ENCODE measurements at places on chromosomes 13 and 19.

DNA sequence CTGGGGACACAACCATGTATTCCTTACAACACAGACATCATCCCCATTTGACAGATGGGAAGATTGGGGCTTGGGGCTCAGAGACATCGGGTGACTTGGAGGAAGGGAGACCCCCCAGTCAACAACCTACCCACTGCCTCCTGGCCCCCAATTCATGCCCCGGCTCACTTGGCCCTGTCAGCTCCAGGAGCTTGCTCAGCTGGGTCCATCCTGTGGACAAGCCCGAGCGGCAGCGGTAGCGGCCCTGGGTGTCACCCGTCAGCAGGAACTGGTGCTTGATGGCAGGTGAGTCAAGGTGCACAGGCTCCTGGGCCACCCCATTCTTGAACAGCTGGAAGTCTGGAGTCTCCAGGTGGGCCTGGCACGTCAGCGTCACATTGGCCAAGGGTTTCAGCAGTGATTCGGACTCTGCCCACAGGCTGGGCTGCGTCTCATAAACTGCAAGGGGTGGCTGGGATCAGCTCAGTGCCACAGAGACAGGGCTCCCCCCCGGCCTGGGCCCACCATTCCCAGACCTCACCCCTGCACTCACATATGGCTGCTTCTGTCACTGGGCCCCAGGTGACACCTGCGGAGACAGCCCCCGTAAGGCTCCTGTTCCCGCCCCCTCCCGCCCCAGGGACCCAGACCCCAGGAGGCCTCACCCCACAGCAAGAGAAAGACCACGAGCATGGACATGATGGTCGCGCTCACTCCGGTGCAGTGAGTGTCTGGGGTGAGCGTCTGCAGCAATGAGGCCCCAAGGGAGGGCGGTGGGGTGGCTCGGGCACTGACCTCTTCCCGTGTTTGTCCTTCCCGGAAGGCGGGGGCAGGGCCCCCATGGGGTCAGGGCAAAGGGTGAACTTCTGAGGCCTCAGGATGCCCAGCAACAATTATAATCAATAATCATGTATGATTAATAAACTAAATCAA is at the start of gene A1BG:
Gene A1BG, minus strand, starts transcription at position 733 of the 912 bp plus-strand sequence. Its CDS starts 55 bp downstream, at position 678.
- H3K27ac ChIP-seq = no peak within 1 kb of the TSS
- H3K27me3 ChIP-seq = peaks cover 9% of the 10 kb centered on the region
- H3K36me3 ChIP-seq = peaks cover 11% of the 10 kb centered on the region

GRCh38 chr13:112062072-112062567 is 4.8 kb upstream of the SOX1 start:
- peaks cover 79% of the 10 kb centered on the region for H3K27me3 ChIP-seq
- H3K36me3 ChIP-seq = no peaks in the 10 kb centered on the region
- H3K4me1 ChIP-seq = no peaks in the 10 kb centered on the region
- H3K27ac ChIP-seq = no peak overlapping the region
- H3K4me3 ChIP-seq = no peak overlapping the region

DNA sequence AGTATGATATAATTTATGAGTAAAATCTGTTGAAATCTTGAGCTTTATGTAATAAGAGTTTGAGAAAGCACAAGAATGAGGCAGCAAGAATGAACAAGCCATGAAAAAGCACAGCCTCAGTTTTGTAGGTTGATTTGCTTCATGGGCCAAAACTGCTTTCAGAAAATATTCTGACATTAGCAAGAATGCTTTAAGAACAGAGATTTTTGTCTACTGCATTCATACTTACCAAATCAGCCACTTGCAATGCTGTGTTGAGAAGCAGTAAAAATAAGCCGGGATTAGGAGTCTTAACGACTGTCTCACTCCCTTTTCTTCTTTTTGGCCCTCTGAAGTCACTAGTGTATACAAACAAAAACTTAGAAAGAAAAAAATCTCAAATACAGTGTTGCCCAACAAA is 114.5 kb downstream of the POSTN start:
- no peaks in the 10 kb centered on the region for H3K36me3 ChIP-seq
- H3K4me3 ChIP-seq = no peak overlapping the region
- no peaks in the 10 kb centered on the region for H3K27me3 ChIP-seq
- no peak overlapping the region for H3K27ac ChIP-seq

GRCh38 chr19:18593367-18594095 is 4.9 kb downstream of the REX1BD start:
- DNase-seq = no peak
- no peaks in the 10 kb centered on the region for H3K27me3 ChIP-seq
- no peak overlapping the region for H3K4me3 ChIP-seq

DNA sequence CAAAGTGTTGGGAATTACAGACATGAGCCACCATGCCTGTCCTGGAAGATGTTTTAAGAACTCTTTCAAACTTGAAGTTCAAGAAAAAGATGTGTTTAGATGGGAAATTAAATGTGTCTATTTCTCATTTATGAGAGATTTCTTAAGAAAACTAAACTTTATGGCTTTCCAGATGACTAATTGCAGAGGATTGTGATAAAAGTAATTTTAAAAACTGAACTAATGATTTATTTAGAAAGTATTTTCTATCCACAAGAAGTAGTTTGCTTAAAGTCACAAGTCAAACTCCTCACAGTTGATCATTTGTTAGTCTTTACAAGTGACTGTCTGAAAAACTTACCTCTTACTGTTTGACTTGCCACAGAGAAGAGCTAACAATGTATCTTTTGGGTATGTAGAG is 89.6 kb upstream of the SPRY2 start:
- no peaks in the 10 kb centered on the region for H3K27me3 ChIP-seq
- no peak overlapping the region for H3K4me3 ChIP-seq
- no peaks in the 10 kb centered on the region for H3K4me1 ChIP-seq
- no peak for DNase-seq
- no peaks in the 10 kb centered on the region for H3K36me3 ChIP-seq

DNA sequence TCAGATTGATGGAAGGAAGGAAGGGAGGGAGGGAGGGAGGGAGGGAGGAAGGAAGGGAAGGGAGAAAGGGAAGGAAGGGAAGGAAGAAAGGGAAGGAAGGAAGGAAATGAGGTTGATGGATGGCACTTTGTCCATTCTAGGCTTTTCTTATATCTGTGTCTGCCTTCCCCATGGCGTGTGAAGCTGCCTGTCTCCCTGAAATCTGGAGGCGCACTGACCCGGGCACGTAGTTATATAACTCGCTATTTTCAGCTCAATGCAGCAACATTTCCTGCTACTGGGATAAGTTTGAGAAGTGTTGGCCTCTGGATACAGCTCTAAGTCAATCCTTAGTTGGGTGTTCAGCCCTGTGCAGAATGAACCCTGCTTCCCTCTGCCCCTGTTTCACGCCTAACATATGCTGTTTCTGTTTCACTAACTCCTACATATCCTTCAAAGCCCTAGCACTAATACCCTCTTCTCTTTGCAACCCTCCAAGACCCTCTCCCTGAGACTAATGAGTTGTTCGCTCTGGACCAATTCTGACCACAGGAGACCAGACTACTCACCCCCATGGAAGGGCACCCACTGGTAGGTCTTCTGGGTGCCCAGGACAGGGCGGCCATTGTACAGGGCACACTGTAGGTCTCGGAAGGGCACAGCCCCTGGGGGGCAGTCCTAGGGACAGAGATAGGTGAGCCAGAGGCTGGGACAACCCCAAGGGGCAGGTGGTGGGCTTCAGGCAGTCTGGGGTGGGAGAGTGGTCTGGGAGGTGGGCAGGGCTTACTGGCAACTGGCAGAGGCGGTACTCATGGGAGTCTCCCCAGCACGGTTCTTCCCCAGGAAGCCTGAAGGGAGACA is 3.0 kb downstream of the ADAMTSL5 start:
- H3K4me3 ChIP-seq = no peak overlapping the region
- no peaks in the 10 kb centered on the region for H3K27me3 ChIP-seq
- no peak for DNase-seq
- peaks cover 6% of the 10 kb centered on the region for H3K4me1 ChIP-seq

- no peaks in the 10 kb centered on the region for H3K27me3 ChIP-seq
- peak overlapping the region; percentile 65 for H3K4me3 ChIP-seq
- peak overlapping the region; percentile 65 for H3K27ac ChIP-seq
- DNase-seq = no peak
- peaks cover 13% of the 10 kb centered on the region for H3K36me3 ChIP-seq
Measured at GRCh38 chr19:3507371-3508120, 1.4 kb downstream of the FZR1 start.

DNA sequence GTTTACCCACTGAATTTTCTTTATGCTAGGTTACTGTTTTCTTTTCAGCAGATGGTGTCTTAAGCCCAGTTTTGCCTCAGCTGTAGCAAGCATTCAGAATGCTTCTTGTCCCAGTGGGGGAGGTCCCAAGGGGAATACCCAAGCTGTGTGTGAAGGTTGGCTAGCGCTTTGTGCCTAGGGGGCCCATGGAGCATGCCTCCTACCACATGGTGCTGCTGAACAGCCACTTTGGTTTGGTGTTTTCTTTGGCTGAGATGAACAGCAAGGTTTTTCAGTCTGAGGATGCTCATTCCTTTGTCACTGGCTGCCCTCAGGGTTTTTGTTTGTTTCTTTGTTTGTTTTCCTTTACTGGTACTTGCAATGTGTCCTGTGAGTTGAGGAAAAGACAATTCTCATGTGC is 99.0 kb downstream of the PCDH20 start:
- H3K27ac ChIP-seq = no peak overlapping the region
- H3K27me3 ChIP-seq = no peaks in the 10 kb centered on the region
- no peaks in the 10 kb centered on the region for H3K36me3 ChIP-seq
- H3K4me3 ChIP-seq = no peak overlapping the region

Data from IMR-90 (cell line).